ENCODE measurements at places on chromosomes 5 and 9.

GRCh38 chr9:112051812-112052211, 123.3 kb downstream of the SUSD1 start:
- DNase-seq, result no peak

- DNase-seq, result no peak
Measured at GRCh38 chr5:19462019-19462418, 526.0 kb downstream of the CDH18 start.

GRCh38 chr9:110180511-110181434, 27.2 kb downstream of the C9orf152 start:
- DNase-seq, result no peak

GRCh38 chr9:114035221-114035844, 42.8 kb downstream of the AMBP start:
- no peak for DNase-seq
